ENCODE measurements at places on chromosomes 13 and 19. TPM values are rescaled to one million over a fixed set of nuclear protein-coding genes. Genes with fewer than 3 reads are reported as not detected.

- DNase-seq = no peak
Observed at GRCh38 chr13:25802579-25802978, 249.2 kb downstream of the SHISA2 start.

- no peak for DNase-seq
Observed at GRCh38 chr13:39685652-39686051, 30.2 kb downstream of the COG6 start.

DNA sequence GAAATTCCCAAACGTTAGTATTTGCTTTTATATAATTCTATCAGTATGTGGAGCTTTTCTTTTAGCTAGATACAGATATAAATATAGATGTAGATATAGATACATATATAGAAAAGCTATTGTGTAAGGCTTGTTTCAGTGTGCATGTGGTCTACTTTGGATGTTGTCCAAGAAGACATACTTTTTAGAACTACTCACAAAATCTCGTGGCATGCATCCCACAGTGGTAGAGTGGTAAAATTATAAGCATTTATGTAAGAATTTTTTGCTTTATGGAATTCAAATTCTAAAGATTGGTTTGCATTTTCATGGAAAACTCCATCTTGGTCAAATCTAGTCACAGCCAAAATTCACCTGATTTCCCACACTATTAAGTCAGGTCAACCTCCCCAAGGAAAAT, 880.4 kb downstream of the EFNB2 start:
- DNase-seq = no peak

- DNase-seq = peak; percentile 48
Observed at GRCh38 chr13:101624210-101624922, 171.9 kb downstream of the ITGBL1 start.

- no peak for DNase-seq
Observed at GRCh38 chr13:39119422-39119821, 81.2 kb downstream of the NHLRC3 start.

GRCh38 chr13:52846567-52847321, 1.7 kb downstream of the PCDH8 start:
- DNase-seq = no peak

Gene ANKLE1
- 0.39 TPM for total RNA-seq

Gene KLK4
- not detected for total RNA-seq

Gene CYP2S1
- total RNA-seq = 9.1 TPM

Gene ZNF578
- total RNA-seq = 3.5 TPM

Gene GPC6
- 11.0 TPM for total RNA-seq

Gene ZNF320
- 13.7 TPM for total RNA-seq
